Amygdala (tissue), 56 donors: ENCODE measurements at places on chromosomes 4 and X.

GRCh38 chr4:159252491-159252890 lies 149.6 kb downstream of the RAPGEF2 start:
- no peak for DNase-seq

DNA sequence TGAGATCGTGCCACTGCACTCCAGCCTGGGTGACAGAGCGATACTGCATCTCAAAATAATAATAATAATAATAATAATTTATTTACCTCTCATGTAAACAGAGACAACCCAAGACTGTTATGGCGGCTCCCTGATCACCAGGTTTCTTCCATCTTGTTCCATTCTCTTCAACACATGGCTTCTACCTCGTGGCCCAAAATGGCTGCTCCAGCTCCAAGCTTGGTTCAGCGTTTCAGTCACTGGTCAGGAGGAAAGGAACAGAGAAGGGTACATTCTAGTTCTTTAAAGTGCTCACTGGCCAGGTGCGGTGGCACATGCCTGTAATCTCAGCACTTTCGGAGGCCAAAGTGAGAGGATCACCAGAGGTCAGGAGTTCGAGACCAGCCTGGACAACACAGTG lies 24.9 kb upstream of the CHRNA9 start:
- DNase-seq = no peak

DNA sequence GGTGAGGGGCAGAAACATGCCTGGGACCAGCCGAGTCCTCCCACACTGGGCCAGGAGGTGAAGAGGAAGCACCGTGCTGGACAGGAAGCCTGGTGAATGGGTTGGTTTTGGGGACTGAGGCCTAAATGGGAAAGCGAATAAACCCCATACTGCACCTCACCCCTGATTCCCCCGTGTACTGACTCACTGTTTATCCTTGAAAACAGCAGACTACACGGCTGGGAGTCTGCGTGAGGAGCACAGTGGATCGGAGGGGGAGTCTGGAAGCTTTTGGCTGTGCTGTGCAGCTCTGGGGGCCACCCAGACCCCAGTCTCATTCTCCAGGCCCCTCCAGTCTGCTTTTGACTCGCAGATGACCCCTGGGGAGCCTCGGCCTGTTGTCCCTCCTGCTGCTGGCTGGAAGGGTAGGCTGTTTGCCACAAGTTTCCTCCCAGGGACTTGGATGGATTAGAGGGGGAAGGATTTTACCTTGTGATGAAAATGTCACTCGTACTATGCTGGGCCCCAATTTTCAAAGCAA lies 90.0 kb downstream of the PSAPL1 start:
- DNase-seq = no peak

DNA sequence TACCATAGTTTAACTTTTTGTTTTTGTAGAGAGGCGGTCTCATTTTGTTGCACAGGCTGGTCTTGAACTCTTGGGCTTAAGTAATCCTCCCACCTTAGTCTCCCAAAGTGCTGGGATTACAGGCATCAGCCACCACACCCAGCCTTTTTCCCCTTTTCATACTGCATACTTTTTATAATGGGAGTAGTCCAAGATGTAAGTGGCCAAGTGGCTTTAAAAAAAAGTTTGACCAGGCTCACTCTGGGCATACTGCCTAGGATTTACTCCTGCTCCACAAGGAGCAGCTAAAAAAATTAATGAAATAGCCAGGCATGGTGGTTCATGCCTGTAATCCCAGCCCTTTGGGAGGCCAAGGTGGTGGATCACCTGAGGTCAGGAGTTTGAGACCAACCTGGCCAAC lies 6.0 kb downstream of the GRSF1 start:
- DNase-seq = no peak

- DNase-seq = no peak
Measured at GRCh38 chr4:106718548-106718947, 317.6 kb downstream of the DKK2 start.

DNA sequence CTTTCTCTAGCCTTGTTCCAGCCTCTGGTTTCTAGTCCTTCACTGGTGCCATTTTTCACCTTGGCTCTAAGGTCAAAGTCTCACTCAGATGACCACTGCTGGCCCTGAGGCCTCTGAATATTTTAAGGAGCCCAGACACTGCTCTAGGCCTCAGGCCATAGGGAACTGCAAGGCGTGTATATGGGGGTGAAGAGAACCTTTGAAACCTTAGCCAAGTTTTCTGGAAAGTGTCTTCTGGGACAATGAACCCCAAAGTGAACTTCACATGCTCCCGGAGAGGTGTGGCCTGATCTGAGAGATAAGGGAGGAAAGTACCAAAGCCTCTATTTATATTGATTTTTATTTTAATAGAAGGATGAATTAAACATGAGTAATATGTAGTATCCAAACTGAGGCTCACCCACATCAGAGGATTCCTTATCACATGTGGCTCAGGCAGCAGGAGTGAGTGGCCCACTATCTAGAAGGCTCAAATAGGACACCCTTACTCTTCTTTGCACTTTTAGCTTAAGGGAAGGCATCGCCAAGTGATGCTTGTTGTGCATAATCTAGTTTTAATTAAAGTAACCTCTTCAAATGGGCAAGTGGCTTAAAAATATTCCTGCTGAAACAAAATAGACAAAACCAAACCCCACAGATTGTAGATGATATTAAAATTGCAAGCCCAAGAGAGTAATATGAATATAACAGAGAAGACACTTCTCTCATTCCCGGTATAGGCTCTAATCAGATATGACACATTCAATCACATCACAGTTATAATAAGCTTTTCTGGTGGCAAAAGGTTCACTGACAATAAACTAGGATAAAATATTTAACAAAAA lies 18.3 kb downstream of the GRPR start:
- DNase-seq = no peak
